NCI-H510A treated with DMSO at 0.1 percent for 48 hours (cell line): ENCODE measurements at places on chromosomes 16 and 17.

DNA sequence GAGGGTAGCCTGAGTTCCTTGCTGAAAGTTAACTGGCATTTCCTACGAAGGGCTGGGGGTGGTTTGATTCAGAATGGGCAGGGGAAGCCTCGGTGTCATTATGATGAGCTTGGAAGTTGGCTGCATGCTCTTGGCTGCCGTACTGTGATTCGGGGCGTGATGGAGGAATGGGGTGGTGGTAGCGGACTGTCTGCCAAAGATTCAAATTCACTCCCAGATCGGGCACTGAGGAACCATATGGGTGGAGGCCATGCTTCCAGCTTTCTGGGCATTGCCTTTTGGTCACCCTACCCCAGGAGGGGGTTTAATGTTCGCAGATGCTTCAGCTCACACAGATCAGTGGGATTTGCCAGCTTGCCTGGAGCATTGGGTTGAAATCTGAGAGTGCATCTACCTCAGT, 492.8 kb upstream of the EEF2KMT start:
- DNase-seq, result no peak

DNA sequence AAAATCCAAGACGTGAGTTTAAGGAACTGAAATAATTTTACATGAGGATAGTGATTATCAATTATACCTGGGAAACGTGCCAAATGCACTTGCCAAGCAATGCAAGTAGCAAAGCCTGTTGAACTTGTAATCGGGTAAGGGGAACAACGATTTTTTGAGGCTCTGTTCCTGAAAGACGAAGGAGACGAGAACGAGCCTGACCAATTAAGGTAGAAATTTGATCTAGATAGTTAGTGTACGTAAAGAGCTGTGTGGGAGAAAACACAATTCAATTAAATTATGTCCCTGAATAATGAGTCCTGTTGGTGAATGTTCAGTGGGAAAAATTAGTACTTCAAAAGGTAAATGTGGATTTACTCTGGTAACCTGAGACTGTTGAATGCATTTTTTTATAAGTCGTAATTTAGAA, 17.7 kb upstream of the KCTD5 start:
- no peak for DNase-seq

- no peak for DNase-seq
These were observed 36.0 kb downstream of the ARHGAP23 start for GRCh38 chr17:38464251-38464722.

DNA sequence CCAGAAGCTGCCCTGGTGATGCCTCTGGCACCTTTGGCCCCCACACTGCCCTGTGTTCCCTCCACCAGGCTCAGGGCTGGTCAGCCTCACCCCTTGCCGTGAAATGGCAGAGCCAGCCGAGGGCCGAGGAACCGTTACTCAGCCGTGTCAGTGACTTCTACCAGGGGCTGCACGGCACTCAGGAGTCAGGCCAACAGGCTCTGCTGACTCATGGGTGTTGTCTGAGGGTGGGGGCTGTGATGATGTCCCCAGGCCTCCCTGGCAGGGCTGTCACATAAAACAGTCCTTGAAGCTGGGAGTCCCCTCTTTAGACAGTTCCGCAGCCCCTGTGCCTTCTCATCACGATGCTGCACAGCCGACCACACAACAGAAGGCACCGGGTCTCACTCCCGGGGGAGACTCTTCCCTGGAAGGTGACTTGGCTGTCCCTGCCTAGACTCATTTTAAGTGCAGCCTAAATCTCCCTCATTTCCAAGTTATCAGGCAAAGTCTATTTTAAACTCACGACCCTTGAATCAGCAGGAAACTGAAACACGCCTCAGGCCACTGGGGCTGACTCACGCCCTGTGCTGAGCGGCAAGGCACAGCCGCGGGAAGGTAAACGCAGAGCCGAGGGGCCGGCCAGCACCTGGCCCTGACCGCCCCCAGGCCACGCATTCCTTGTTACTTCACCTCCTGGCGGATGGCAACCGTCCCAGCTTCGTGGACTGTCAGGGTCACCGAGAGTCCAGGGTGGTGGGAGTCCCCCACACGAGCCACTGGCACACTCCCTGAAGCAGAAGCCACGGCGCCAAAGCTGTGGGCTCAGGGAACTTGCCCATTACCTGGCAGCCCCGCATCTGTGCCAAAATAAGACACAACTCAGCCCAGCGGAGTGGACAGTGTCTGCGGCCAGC, 102.6 kb downstream of the ZNF778 start:
- DNase-seq, result no peak

DNA sequence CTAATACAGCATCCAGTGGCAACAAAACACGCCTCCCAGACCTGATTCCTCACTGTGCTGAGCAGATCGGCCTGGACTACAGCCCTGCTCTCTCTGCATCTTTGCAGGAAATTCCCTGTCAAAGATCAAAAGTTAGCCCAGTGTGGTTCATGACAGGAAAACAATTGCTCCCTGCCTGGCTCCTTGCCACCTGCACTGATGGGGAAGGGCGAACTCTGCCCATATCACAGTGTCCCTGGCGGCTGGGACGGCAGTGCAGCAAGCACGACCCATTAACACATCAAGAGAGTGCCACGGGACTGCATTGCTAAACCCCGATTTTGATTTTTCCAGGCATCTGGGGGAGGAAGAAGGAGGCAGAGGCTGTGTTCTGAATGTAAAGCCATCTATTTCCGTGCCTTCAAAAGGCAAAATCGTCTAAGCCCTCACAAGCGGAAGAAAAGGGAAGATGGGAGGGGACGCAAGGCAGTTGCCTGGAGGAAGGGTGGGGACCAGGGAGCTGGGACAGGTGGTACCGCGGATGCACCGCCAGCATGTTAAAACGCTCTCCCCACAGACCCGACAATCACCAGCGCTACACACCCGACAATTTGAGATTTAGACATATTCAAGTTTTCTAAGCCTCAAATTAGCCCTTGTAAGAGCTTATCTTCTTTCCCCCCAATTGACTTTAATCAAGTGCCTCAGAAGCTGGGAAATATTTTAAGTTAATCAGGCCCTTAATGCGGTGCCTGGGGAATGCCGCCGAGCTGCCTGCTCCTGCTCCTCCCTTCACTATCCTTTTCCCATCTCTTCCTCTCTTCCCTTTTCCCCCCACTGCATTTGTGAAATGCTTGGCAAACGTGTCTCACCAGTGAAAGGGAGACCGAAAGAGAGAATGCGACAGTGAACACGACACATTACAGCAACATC, 238.8 kb upstream of the CDH5 start:
- DNase-seq, result no peak

DNA sequence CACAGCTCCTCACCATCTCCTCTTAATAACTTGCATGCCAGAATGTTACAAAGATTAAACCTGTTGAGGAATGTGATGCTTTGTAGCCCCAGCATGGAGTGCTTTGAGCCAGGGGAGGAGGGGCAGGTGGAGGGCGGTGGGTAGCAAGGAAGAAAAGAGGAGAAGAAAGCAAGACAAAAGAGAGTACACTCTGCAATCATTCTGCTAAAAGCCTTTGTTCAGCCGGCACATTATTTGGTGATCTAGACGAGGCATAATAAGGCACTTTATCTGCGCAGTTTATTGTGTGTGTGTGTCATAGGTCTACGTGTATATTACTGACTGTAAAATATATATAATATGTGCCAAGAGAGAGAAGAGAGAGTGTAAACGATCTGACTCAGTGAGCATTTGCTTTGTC, 139.1 kb downstream of the SOX9 start:
- no peak for DNase-seq

DNA sequence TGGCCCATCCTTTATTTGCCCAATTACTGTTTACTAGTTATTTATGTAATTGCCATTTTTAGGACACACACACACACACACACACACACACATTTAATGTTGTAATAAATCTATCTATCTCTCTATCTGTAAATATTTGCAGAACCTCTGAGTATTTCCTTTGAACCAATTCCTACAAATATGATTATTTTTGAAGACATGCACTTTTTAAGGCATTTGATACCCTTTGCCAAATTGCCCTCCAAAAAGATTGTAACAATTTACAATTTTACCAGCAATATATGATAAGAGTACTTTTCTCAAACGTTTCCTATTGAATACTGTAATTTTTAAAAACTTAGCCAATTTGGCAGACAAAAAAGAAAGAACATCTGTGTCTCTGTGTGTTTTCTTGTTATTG, 143.8 kb upstream of the FOXF1 start:
- DNase-seq, result no peak

DNA sequence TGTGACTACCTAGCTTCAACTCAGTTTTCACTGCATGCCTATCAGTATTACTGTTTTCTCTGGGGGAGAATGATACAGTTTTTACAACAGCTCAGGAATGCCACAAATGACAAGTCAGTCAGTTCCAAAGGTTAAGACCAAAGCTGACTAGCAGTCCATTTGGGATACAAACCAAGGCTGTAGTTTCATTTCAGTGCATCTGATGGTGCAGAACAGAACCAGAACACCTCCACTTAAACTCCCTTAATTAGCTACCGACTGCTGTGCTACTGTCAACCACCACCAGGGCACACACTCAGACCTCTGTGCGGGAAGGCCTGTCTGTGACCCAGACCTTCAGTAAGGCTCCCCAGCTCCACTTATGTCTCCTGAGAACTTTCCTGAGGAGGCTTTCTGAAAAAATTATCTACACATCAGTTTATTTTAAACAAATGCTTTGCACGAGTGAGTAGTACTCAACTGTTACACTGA, 20.4 kb downstream of the NFE2L1 start:
- no peak for DNase-seq

DNA sequence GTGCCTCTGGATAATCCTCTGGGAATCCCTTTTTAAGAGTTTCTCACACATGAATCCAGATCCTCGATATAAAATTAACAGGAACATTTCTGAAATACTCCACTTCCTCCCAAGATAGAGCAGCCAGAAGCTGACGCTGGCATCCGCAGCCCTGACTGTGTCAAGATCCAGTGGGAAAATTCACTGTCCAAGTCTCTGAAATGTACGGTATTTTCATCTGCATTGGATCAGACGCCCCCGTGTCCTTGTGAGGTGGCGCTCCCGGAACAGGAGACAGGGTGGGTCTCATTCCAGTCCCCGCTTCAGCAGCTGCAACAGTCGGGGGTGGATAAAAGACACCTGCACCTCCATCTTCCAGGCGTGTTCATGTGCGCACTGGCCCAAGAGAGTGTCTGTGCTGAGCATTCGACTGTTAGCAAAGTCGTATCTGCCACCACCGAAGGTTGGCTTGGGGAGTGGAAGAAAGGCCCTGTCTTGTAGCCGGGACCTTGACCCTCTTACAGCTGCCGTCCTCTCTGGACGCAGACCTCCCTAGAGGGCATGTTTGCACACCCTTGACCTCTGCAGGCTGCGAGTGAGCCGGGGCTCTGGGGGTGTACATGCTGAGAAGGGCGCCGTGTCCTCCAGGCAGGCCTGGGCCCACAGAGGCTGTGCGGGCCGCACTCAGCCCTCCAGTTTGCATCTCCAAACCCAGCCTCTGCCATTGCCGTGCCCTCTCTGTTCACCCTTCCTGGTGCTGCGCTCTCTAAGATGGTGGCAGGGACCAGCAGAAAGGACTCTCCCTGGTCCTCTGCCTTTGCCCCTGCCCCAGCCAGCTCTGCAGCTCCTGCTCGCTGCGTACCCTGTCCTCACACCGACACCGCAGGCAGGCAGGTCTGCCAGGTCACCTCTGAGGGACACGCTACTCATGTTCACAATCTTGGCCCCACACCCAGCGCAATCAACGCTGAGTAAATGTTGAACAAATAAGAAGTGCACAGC, 72.0 kb upstream of the CHMP6 start:
- DNase-seq, result no peak

DNA sequence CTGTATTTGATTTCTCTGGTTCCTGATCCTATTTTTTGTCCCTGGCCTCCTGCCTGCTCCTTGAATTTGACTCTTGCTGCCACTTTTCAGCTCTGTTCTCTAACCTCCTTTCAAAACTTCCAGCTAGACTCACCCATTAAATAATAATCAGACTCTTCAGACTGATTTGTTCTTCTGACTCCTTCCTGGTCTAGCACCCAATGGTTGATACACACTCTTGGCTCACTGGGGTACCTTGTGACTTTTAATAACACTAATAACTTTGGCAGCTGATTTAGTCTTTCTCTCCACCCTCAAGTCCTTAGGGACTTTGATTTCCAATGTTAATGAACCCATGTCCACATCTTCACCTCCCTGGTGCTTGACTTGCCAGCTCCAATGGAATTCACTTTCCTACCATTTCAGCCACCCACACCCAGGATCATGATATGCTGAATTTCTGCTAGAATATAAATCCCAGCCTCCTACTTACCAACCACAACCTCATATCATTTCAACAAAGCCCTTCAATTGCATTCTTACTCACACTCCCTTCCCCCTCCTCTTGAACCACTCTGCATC, 19.7 kb upstream of the C16orf82 start:
- DNase-seq, result no peak

DNA sequence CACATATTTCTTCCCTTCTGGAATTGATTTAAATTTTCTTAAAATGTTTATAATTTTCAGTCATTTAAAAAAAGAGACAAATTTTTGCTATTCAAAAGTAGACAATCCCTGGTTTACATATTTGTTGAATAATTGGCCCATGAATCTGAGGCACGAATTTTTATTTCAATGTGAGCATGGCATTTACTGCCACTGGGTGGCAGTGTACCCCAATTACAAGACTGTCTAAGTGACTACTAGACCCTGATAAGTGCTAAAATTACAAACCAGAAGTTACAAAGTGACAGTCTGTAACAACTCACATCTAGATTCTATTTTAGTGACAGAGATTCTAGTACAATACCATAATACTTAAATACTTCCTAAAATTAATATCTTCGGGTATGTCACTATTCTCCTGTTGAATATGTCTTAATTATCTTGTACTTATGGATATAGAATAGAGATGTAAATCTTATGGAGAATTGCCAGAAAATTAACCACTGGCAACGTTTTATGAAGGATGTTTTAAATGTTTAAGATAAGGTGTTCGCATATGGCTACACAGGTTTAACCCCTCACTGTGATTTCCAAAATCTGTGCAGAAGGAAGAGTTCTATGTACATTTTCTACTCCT, 235.8 kb downstream of the MAP2K4 start:
- DNase-seq, result peak; percentile 20
